ENCODE measurements at places on chromosomes 1 and 21.

DNA sequence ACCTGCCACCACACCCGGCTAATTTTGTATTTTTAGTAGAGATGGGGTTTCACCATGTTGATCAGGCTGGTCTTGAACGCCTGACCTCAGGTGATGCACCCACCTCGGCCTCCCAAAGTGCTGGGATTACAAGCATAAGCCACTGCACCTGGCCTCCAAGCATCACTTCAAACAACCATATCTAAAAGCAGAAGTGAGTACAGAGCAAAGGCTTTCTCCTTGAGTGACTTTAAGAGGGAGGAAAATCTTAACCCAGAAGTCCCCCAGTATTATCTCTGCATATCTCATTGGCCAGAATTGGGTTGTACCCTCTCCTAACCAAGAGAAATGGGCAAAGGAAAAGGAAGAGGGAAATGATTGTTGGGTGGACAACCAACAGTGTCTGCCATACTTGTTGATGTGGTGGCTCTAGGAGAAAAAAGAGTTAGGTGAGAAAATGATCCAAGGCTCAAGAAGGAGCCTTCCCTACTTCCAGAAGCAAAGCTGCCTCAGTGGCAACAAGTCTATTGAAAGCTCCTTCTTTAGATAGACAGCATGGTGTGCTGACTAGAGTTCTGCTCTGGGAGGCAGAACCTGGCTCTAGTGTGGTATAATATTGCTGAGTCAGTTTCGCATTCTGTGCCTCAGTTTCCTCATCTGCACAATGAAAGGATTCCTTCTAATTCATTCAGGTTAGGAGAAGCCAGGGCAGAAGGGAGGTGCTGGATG is 16.8 kb upstream of the FOXE3 start:
- no peak for DNase-seq

- no peak for DNase-seq
Measured at GRCh38 chr1:5967351-5968160, 24.7 kb downstream of the NPHP4 start.

GRCh38 chr1:207502726-207503125 is 6.8 kb downstream of the CR1 start:
- DNase-seq, result no peak

DNA sequence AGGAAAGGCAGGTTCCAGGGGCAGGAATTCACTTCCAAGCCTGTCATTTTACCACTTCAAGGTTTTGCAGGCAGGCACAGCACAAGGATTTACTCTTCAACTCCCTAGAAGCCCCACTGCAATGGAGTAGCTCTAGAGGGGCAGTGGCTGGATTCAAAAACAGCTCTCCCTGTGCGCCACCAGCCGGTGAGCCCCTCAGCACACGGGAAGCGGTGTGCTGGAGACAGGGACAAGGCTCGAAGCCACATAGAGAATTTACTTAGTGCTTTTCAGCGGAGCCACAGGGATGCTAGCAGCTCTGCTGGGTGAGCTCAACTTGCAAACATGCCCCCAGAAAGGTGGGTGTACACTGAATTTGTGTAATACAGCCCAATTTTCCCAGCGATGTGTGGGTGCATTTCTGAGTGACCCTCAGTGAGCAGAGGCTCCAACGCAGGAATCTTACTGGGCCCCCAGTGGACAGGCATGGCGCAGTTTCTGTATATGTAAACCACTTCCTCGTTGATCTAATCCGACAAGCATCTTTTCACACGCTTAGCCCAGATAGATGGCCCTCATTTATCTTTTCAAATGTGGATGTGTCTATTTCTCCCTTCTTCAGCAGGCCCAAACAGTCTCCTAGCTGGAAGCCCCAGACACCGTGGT is 10.9 kb downstream of the VWA5B1 start:
- no peak for DNase-seq

DNA sequence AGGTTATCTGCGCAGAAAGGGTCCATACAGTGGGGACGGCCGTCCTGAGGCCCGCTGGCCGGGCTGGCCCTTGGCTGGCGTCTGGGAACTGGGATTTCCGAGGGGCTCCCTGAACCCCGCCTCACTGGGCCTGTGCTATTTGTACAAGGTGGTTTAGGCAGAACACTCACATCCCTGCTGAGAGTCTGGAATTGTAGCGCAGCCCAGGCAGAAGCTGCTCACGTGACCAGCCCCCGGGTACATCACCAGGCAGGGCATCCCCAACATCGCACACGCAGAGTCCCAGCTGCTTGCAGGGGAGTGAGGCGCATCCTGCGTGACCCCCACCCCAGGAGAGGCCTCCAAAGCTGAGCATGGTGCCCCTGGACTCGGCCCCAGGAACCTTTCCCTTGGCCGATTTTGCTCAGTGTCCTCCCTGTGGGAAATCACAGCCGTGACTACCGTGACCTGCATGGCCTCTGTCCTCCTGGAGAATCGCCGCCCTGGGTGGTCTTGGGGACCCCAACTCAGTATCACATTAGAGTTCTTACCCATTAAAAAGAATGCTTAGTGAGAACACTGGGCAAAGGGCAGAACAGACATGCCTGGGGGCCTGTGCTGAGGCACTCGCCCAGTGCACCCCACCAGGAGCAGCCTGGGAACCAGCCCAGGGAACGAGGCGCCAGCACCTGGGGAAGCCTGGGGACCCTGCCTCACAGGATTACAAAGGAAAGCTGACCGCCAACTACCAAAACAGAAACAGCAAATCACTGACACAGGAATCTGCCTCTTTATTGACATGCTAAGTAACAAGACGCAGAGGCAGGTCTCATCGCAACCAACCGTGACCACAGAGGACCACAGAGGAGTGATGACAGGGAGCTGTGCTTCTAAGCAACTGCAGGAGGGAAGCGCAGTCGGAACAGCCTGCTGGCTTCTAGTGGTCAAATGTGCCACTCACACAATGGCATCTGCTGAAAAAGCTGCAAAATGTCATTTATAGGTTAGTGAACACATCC is 33.5 kb downstream of the UBE2G2 start:
- no peak for DNase-seq

DNA sequence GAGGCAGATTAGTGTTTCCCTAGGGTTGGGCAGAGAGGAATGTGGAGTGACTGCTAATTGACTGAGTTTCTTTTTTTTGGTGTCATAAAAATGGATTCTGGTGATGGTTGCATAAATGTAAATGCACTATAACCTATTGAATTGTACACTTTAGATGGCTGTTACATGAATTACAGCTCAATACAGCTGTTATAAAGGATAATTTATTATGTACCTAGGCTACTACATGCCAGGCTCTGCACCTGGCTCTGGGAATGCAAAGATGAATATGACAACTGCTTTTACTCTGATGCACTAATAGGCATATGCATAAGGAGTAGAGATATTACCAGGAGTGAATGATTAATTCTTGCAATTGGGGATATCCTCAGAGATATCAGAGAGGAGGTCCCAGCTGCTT is 345.3 kb downstream of the PTBP2 start:
- DNase-seq, result no peak

GRCh38 chr1:233293556-233294446 is 1.7 kb downstream of the PCNX2 start:
- no peak for DNase-seq

- DNase-seq, result no peak
Measured at GRCh38 chr1:98427664-98428063, 233.9 kb upstream of the SNX7 start.

DNA sequence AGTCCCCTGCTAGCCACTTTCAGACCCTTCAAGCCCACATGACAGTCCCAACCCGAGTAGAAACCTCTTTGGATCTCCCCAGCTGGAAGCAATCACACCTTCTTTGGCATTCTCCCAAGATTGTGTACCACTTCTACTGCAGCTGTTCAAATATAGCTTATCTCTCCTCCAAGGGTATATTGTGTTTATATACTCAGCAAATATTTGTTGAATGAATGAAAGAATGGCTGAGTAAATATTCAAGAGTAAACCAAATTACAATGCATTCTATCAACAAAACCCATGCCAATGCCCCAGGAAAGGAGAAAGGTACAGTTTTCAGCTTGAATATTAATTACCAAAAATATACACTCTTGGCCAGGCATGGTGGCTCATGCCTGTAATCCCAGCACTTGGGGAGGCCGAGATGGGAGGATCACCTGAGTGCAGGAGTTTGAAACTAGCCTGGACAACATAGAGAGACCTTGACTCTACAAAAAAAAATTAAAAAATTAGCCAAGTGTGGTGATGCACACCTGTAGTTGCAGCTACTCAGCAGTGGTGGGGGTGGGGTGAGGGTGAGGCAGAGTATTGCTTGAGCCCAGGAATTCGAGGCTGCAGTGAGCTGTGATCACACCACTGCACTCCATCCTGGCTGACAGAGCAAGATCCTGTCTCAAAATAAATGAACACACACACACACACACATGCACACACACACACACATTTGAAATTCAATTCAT is 68.5 kb downstream of the NIBAN1 start:
- no peak for DNase-seq

- DNase-seq, result no peak
Measured at GRCh38 chr1:171267391-171267790, 19.1 kb downstream of the FMO1 start.

GRCh38 chr1:116396769-116397168 is 23.7 kb downstream of the ATP1A1 start:
- no peak for DNase-seq

DNA sequence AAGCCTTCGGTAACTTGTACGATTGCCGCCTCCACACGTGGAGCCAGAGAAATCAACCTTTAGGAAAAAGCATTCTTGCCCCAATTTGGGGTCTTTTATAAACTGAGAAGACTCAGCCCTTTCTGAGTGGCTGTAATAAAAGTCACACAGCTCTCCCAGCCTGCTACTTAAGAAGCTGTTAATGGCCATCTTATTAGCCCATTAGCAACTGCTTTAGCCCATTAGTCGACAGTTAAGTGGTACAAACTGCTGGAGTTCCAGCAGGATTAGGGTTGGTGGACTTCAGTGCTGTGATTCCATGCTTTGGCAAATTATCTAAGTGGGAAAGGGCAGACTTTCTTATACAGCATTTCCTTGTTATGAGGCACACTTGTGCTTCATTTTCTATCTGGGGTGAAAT is 461.3 kb downstream of the RPS6KC1 start:
- no peak for DNase-seq

GRCh38 chr1:223710179-223711133 is 1.9 kb upstream of the CAPN2 start:
- DNase-seq, result no peak

DNA sequence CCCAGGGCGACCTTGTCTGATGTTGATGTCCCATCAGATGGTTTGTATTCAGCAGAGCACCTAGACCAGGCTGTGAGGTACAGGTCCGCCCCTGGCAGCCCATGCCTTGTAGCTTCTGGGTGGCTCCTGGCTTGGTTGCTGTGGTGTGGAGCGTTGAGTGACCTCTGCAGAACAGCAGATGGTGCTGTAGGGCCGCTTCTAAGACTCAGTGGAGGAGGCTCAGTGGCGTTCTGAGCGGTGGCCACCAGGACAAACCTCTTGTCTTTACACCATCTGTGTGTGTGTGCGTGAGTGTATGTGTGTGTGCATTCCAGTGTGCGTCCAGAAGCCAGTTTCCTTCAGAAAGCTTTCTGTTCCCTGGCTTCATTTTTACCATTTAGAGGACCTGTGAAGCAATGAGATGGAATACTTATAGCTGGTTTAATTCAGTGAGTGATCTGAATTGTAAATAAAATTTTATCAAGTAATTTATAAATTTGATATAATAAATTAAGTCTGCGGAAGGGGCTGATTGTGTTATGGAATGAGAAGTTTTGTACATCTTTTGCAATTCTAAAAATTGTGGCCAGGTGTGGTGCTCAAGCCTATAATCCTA is 66.1 kb downstream of the ADARB1 start:
- peak; percentile 31 for DNase-seq

DNA sequence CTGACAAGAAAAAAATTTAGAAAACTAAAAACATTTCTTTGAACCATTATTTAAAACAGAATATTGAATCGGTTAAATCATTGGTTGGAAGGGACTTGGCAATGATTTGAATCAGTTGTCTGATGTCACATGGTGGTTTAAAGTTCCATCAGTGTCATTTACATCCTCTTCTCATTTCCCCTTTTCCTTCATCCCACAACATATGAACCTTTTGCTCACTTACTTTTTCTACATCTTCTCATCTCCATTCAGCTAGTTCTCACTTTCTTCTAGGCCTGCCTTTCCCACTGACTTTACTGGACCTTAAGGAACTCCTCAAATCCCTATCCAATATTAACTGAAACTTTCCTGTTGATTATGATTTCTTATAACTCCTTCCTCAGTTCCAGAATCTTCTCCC is 58.5 kb downstream of the PHACTR4 start:
- DNase-seq, result no peak

DNA sequence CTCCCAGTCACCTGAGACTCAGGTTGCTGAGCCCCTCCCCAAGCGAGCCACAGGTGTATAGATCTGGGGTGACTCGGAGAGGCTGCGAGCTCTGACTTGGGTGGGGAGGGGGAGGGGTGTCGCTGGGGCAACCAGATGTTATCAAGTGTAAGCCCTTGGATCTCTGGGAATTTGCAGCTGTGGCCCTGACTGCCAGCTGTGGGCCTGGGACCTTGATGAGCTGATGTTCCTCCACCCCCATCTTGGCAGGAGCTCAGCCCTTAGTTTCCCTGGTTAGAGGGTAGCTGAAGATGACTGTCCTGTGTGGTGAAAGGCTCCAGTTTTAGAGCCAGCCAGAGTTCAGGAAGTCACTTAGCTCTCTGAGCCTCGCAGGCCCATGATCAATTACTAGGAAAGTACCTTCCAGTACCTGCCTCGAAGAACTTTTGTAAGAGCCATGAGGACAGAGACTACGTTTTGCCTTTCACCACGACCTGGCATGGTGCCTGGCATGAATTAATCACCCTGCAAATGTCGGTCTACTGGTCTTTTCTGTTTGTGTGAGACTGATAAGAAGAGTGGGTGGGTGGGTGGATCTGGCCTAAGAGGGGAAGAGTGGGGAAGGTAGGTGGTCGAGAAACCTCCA is 55.8 kb downstream of the YARS1 start:
- DNase-seq, result no peak

DNA sequence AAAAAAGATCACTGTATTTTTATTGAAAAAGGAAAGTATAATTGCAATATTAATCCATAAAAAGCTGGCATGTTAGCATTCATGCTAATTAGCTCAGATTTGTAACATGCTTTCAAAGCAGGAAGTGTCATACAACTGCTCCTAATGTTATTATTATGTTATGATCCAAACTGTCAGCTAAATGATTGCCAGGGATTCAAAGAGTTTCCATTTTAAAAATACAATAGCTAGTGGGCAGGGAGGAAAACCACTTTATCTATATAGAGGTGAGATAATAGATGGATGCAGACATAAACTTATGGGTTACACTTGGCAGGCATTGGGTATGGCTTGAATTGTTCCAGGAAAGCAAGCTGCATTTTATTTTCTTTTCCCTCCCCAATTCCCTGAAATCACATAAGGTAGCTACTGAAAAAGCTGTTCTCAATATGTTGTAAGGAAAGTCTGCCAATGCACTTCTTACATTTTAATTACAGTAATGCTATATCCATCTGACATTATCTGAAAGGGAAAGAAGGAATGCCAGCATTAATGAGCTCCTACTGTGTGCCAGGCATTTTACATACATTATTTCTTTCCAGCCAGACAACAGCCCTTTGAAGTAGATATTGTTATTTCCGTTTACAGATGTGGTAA is 9.8 kb upstream of the MYSM1 start:
- no peak for DNase-seq

GRCh38 chr1:219906924-219907771 is 21.2 kb downstream of the SLC30A10 start:
- no peak for DNase-seq

GRCh38 chr1:80531182-80531581 is 1269.6 kb upstream of the ADGRL2 start:
- no peak for DNase-seq
